ENCODE measurements at places on chromosomes 16 and 17. TPM values are rescaled to one million over a fixed set of nuclear protein-coding genes. Genes with fewer than 3 reads are reported as not detected.

KRTAP3-2 gene
- total RNA-seq, result not detected

AGRP gene
- total RNA-seq, result not detected

ULK2 gene
- 18.4 TPM for total RNA-seq

EVPL gene
- total RNA-seq, result 0.30 TPM

MAP2K6 gene
- total RNA-seq, result 5.3 TPM

HAGH gene
- total RNA-seq, result 208 TPM

SLC16A13 gene
- 0.71 TPM for total RNA-seq

KCNJ12 gene
- total RNA-seq, result 17.3 TPM

ICAM2 gene
- total RNA-seq, result 109 TPM

- no peak for DNase-seq
These were observed 16.9 kb downstream of the TMEM235 start for GRCh38 chr17:78248051-78248914.

GRCh38 chr17:39919087-39919683 lies 750 bp upstream of the GSDMB start:
- DNase-seq, result no peak

DNA sequence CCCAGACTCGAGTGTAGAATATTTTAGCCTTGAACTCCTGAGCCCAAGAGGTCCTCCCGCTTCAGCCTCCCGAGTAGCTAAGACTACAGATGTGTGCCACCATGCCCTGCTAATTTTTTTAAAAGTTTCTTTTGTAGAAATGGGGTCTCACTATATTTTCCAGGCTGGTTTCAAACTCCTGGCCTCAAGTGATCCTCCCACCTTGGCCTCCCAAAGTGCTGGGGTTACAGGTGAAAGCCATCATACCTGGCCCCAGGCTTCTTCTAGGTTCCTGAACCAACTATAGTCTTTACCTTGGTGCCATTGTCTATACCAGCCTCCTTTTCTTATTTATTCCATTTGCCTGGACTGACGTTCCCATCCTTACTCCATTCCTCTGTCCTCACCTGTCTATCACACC lies 17.1 kb upstream of the PRKAR1A start:
- DNase-seq, result no peak

DNA sequence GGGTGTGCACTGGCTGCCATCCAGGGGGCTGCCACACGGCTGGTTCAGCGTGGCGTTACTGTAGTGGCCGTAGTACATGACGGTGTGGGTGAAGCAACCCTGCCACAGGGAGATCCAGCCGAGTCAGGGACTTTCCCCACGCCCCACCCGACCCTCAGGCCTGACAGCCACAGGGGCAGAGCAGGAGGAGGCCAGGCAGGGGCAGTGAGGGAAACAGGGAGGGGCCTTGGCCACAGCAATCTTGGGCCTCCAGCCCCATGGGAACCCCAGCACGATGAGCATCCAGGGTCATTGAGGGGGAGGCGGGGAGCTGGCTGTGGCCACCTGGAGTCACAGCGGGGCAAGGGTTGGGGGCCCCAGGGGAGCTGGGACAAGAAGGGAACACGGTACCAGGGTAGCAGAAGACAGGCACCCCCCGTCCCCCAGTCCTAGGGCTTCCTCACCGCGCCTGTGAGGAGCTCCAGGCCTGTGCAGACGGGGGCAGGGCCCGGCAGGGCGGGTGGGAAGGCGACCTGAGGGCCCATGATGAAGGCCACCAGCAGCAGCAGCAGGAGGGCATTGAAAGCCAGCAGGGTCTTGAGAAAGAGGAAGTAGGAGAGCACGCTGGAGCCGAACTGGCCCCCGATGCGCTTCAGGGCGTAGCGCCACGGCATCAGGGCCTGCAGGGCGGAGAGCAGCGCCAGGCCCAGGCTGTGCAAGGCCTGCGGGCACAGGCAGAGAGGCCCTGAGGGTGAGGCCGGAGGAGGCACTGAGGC lies 4.3 kb downstream of the TMC6 start:
- no peak for DNase-seq
